CD4-positive, alpha-beta T cell (primary cell): ENCODE measurements at places on chromosomes 1 and 21.

- DNase-seq: no peak
Observed at GRCh38 chr1:44820328-44821239, 12.3 kb downstream of the BTBD19 start.

DNA sequence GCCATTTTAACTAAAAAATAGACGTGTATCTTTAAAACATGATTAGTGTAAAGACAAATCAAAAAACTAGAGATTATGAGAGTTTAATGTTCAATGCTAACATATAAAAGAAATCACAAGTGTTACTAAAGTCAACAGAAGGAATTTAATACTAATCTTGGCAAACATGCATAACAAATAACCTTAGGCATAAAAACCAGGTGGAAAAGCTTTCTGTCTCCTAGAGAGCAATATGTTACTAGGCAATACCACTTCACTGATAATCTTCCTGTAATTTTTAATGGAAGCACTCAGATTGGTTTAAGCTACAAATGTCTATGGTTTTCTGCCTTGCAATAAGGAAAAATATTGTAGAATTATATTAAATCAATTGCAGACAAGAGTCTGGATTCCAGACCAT is 121.9 kb downstream of the NME7 start:
- no peak for DNase-seq

DNA sequence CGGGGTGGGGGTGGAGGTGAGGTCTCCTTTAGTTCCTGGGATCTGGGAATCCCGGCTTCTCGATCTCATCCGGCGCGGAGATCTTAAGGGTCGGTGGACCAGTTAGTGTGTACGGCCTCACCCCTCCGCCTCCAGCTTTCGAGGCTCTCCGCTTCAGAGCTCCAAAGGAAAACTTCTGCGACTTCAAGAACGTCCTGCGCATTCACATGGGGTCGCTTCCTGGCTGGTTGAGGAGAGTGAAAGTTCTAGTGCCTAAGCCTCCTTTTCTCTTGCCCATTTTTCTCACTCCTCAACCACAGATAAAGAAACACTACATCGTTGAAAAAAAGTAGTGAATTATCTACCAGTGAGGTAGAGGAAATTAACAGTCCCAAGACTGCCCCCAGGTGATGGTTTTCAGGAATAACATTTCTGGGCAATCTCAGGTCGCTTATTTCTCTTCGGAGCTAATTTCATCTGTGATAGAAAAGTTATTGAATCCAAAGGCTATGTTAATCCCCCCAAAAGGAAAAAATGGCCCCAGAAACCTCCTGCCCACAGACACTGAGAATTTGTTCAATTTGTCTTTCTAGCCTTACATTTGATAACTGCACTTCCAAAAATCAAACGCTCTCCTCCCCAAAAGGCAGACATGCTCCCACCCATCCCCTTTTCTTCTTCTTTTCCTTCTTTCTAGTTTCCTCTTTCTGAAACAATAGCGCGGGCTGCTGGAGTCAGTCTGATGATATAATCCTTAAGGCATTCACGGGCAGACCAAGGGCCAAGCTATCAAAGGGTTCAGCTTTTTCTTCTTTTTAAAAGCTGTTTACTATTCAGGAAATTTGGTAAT is 20.6 kb upstream of the TBX15 start:
- no peak for DNase-seq

DNA sequence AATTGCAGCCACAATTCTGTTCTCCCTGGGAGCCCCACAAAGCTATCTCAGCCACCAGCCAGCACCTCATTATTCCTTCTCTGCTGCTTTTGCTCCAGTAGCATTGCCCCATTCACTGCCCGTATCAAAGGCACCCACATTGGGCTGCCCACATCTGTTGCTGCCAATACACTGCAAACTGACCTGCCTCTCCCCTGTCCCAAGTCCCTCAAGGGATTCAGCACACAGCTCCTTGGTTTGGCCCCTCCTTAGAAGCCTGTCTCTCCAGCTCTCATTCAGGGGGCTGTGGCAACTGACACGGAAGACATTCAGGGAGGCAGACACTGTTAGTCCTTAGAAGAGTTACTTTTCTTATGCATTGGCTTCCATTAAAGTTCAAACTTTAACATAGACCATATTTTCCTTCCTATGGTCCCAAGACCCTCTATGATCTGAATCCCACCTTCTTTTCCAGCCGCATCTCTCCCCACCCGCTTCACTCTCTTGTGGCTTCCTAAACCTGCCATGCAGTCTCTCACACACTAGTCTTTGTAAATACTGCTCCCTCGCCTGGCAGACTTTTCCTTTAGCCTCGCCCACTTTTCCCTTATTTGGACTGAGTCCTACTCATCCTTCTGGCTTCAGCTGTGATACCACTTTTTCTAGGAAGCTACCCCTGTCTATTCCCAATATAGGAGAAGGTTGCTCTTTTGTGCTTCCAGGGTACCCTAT is 19.3 kb upstream of the KLHDC8A start:
- no peak for DNase-seq

GRCh38 chr1:225354906-225355305 is 72.9 kb downstream of the LBR start:
- DNase-seq: no peak

GRCh38 chr1:208162903-208163302 is 81.3 kb downstream of the PLXNA2 start:
- no peak for DNase-seq

GRCh38 chr1:40029608-40030007 is 10.9 kb upstream of the CAP1 start:
- DNase-seq: no peak

GRCh38 chr1:202802998-202803932 is 5.0 kb downstream of the KDM5B start:
- no peak for DNase-seq

- no peak for DNase-seq
Observed at GRCh38 chr1:66633159-66633558, 99.2 kb downstream of the SGIP1 start.
